ENCODE measurements at places on chromosomes 16 and 17.

GRCh38 chr17:80313160-80313829 is 52.6 kb downstream of the RNF213 start:
- no peak for DNase-seq

- no peak for DNase-seq
Observed at GRCh38 chr17:77308861-77309726, 168.3 kb downstream of the SEC14L1 start.

- DNase-seq = no peak
Observed at GRCh38 chr17:51909971-51910370, 248.5 kb downstream of the CA10 start.

DNA sequence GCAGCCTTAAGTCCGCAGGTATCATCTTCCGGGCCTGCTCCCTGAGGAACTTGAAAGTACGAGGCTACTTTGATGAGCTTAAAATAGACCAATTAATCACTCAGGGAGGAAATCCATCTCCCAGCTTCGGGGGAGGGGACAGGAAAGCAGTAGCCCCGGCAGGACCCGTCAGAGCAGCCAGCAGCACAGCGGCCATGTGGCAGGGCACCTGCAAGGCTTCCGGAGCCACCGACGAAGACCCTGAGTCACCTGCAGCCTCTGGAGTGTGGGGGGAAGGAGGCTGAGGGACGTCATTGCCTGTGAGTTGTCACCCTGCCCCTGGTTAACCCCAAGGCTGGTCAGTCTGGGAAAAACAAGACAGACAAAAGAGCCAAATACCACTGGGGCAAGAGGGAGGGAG is 4.4 kb upstream of the CYB561 start:
- no peak for DNase-seq

DNA sequence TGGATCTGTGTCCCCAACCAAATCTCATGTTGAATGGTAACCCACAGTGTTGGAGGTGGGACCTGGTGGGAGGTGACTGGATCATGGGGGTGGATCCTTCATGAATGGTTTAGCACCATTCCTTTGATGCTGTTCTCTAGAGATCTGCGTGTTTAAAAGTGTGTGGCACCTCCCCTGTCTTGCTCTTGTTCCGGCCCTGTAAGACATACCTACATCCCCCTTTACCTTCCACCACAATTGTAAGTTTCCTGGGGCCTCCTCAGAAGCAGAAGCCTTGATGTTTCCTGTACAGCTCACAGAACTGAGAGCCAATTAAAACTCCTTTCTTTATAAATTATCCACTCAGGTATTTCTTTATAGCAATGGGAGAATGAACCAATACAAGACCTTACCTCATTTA is 257.7 kb downstream of the XYLT1 start:
- DNase-seq = no peak

GRCh38 chr17:76345377-76345974 is 8.2 kb downstream of the PRPSAP1 start:
- no peak for DNase-seq

GRCh38 chr16:68802190-68802589 is 41.1 kb upstream of the TANGO6 start:
- DNase-seq = no peak

DNA sequence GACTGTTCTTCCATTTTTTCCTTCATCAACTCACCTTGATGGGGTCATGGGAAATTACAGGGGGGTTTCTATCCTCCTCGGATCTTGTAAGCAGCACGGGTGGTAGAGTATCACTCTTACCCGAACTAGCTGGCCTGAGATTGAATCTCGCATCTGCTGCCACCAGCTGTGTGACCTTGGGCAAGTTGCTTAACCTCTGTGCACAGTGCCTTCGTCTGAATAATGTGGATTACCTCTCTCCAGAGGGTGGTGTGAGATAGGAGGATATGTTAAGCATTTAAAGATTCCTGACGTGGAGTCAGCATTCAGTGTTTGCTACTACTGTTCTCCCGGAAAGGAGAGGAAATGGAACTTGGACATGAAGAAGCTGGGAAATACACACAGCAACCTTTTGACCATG is 24.4 kb downstream of the LASP1 start:
- no peak for DNase-seq

DNA sequence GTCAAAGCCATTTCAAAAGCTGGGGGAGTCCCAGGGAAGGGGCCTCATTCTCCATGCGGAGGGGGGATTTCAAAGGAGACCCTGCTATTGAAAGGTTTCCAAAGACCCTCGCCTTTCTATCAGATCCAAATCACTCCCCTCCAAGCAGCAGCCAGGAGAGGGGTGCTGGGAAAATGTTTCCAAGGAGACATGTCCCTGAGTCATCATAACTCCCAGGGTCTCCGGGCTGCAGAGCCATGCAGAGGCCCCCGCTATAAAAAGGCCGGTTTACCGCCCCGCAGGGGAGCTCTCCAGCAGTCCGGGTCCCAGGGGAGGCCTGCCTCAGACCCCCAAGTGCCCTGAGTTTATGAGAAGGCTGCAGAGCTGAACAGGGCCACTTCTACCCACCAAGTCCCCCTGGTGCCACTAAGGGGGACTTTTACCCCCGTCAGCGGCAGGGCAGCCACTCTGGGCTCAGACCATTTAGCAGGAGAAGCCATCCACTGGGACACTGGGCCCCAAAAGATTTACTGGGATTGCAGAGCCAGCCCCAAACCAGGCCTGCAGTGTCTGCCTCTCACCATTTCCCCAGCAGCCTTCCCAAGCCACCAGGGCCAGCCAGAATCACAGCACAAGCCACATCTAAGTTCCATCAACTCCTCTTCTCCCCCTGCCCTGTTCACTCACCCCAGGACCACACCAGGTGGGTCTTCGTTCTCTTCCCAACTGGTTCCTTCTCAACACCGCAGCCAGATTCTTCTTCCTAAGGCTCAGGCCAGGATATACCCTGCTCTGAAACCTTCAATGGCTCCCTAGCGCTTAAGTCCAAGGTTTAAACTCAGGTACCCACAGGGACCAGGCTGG is 234.4 kb downstream of the ZNF423 start:
- DNase-seq = no peak

DNA sequence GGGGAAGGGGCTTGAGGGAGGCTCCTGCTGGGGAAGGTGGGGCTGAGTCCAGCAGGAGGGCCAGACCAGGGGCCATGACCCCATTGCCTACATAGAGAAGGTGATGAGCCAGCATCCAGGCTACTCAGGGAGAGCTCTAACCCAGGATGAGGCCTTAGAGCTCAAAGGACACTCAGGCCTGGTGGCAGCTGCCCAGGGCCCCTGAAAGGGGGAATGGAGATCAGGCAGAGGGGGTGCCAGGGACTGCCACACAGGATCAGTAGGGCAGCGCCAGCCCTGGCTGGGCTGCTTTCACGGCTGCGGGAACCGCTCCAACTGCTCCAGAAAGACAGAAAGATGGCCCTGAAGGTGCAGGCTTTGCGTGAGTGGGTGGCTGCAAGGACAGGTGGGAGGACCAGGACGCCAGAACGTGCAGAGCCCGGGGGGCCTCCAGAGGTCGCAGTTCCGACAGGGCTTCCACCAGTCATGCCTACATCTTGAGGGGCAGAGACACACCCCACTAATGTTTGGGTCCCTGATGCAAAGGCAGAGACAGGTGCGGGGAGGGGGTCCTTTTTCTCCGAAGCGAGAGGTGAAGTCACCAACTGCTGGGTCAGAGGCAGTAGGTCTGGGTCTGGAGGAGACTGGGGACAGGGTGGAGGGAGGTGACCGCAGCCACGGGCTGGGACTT is 882 bp upstream of the ATP6V0C start:
- DNase-seq = no peak

GRCh38 chr17:80970044-80970761 is 21.4 kb upstream of the CHMP6 start:
- DNase-seq = peak; percentile 49

DNA sequence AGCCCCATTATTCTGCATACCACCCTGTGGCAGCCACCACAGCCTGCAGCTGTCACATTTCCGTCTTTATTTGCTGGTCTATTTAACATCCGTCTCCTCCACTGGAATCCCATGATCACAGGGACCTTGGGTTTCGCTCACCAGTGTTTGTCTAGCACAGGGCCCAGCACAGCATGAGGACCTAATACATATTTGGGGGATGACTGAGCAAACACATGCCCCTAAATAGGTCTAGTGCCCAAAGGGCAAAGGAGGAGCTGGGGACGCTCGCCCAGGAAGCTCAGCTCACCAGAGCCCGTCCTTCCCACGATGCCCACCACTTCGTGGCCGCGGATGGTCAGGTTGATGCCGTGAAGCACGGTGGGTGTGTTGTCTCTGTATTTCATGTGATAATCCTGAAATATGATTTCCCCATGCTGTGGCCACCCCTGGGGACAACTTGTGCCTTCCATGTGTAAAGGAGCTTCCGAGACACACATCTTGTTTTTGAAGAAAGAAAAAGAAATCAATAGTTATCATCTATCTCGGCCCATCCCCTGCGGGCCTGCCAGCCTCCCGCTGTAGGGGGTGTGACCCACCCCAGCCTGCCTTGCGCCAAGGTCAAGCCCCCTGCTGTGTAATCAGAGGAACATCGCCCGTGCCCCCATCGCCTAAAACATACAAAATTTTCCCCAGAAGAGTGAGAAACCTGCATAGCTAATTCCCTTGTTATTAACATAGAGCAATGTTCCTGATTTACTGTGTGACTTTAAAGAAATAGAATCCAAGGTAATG is 21.0 kb upstream of the ABCC12 start:
- no peak for DNase-seq

- DNase-seq = peak; percentile 82
Observed at GRCh38 chr17:80263253-80264204, 2.9 kb downstream of the RNF213 start.

DNA sequence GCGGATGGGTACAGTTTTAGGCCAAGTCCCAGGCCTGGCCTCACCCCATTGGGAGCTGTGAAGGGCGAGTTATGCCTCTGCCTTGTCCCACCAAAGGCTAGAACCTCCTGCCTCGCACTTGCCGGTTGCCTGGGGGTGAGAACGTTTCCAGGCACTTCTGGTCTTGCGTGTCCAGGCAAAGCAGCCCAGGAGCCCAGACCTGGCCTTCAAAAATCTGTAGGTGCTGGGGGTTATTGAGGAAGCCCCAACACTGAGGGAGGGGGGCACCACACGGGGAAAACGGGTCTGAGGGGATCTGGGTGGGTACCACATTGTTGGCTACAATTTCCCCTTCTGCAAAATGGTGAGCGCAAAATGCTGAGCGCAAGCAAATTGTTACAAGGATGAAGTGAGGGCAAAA is 12.2 kb upstream of the ATP2C2 start:
- no peak for DNase-seq

DNA sequence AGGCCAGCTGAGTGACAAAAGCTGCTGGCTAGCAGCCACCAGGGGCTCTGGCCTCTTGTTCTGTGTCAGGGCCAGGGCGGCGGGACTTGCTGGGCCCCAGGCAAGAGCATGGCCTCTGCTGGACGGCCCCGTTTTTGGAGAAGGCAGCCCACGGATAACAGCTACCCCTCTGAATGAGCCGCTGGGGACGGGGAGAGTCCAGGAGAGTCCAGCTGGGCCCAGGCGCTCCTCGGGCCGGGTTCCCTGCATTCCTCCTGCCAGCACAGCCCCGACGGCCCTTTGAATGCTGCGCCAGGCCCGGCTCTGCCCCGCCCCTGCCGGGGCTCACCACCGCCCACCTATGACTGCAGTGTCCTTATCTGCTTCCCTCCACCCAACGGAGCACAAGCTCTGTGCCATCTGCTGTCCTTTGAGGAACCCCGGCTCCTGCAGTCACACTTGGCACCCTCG is 33.4 kb downstream of the SLC7A5 start:
- DNase-seq = peak; percentile 2

- DNase-seq = no peak
Observed at GRCh38 chr17:78510141-78511075, 66.8 kb downstream of the DNAH17 start.

GRCh38 chr17:55773671-55774070 is 22.8 kb downstream of the PCTP start:
- no peak for DNase-seq

DNA sequence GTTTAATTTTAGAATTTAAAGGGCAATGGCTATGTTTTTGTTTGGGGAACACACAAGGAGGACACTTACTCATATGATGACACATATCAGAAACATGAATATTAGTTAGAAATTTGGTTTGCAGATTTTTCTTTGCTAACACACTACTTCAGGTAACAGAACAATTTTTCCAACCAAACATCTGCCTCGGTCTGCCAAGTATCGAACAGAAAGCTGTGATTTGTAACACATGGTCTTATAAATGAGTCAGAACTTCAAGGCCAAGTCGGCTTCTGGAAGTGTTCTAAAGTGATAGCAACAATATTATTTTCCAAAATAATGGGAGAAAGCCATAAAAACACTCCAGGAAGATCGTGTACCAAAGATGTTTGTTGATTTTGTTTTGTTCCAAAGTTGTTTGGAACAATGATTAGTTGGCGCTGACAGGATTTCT is 75.9 kb upstream of the PMFBP1 start:
- DNase-seq = no peak

DNA sequence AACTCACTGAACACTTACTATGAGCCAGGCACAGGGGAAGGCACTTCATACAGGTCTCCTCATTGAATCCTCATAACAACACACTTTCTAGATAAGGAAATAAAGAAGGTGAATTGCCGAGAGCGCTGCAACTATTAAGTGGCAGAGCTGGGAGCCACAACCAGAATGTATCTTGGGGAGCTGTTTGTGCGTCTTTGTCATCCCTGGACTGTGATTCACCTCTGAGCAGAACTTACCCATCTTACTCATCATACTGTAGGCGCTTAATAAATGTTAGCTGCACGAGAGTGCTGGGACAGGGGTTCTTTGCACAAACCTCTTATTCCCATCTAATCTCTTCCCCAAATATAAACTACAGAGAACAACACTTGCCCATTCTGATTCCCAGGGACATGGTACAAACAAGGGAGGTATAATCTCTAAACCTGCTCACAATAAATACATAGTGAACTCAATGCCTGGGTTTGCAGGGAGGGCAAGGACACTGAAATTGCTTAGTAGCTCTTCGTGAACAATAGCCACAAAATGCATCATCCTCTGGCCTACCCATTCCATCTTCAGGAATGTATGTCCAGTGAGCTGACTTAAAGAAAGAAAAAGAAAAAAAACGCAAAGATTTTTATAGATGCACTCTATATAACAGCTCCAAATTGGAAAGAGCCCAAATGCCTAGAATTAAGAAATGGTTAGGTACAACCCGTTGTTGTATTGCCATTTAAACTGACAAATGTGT is 43.0 kb downstream of the MYO18A start:
- DNase-seq = no peak

DNA sequence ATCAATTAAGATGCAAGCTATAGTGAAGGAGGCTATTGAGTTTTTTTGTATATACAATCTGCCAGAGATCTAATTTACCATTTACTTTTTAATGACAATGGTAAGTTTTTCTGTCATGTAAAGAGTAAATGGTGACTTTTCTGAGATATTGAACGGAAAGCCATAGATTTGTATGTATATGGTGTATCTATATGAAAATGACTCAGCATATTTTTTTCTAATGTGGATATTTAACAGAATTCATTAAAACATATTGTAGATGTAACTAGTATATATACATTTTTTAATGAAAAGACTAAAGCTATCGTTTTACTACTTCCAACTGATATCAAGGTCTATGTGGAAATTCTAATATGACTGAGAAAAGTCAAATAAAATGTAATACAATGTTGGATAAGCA is 34.1 kb downstream of the CNTNAP4 start:
- no peak for DNase-seq

- DNase-seq = no peak
Observed at GRCh38 chr16:81526199-81526598, 81.6 kb downstream of the CMIP start.

GRCh38 chr16:63613701-63614100 is 1508.2 kb downstream of the CDH11 start:
- DNase-seq = no peak

GRCh38 chr16:59684911-59685310 is 950.8 kb upstream of the GOT2 start:
- no peak for DNase-seq

GRCh38 chr17:38702916-38703741 is 1.9 kb upstream of the MLLT6 start:
- DNase-seq = peak; percentile 32

- no peak for DNase-seq
Observed at GRCh38 chr16:27437946-27438345, 36.0 kb downstream of the IL21R start.
